ENCODE measurements at places on chromosomes 2 and 18.

DNA sequence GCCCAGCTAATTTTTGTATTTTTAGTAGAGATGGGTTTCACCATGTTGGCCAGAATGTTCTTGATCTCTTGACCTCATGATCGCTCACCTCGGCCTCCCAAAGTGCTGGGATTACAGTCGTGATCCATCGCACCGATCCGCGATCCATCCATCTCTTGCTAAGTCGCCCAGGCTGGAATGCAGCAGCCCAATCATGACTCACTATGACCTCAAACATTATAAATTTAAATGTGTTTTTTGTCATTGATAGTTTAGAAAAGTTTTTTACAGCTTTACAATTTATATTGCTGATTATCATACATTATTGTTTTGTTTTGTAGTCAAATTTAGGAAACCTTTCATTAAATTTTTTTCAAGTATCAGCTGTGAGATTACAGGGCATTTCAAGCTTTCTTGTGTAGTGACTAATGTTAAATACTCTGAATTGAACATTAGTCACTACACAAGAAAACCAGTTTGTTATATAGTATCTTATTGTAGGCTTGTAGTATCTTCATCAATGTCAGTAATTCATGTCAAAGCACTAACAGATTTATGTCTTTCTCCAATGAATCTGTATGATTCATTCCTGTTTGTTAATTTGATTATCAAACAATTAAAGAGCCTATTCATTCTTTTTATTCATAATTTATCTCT is 37.5 kb downstream of the NR4A2 start:
- DNase-seq = no peak

GRCh38 chr2:127630096-127630863 is 15.7 kb upstream of the GPR17 start:
- DNase-seq = no peak

DNA sequence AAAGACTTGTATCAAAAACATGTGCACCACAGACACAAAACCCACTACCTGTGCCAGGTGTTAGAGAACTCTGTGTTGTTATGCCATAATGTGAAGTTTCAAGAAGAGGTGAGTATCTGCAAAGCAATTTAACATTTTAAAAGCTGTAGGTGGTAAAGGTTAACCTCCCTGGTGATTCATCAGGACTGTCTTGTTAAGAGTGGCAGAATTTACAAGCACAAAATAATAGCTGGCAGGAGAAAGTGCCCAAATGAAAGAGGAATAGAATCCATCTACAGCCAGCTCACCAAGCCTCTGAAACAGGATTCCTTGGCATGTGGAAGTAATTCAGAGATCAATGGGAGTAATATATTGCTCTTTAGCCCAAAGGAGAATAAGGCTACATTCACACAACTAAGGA is 230.7 kb downstream of the AFF3 start:
- DNase-seq = no peak

DNA sequence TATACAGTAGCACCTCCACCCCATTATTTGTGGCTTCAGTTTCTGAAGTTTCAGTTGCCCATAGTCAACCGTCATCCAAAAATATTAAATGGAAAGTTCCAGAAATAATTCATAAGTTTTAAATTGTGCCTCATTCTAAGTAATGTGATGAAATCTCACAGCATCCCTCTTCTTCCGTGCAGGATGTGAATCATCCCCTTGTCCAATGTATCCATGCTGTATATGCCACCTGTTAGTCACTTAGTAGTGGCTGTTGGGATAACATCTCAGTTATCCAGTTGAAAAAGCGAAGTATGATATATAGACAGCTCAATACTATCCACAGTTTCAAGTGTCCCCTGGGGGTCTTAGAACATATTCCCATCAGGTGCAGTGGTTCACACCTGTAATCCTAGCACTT is 119.1 kb upstream of the OTX1 start:
- no peak for DNase-seq

DNA sequence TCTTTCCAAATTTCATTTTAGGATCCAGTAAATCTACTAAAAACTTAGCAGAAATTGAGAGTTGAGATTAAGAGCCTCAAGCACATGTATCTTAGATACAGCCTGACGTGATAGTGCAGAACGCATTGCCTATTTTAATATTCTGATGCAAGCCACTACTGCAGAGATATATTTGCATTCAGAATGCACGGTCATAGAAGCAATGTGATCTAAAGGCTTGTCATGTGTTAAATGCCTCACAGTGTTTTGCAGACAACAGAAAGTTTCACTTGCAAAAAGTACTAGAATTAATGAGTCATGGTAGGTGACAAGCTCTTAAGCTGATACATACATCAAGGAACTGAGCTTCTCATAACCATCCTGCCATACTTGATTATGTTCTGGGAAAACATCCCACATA is 886.7 kb upstream of the CHAC2 start:
- DNase-seq = no peak

- no peak for DNase-seq
Measured at GRCh38 chr18:4400911-4401310, 54.2 kb downstream of the DLGAP1 start.

- no peak for DNase-seq
Measured at GRCh38 chr2:48558456-48558855, 28.5 kb downstream of the STON1 start.

DNA sequence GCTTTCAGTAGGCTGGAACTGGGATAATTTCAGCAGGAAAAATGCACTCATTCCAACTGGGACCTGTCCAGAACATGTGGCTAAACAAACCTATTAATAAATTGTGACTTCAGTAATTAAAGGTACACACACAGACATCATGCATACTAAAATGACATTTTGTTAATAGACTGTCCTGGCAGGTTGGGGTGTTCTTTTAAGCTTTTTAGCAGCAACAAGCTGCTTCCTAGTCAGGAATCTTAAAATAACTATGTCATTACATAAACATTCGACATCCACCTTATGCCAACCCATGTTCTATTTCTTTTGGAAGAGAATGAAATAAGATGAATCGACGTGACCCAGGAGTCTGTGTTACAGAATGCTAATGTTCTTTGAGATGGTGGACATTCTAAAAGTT is 435.7 kb downstream of the TXNL1 start:
- no peak for DNase-seq

GRCh38 chr2:9106338-9107167 is 100.1 kb upstream of the ASAP2 start:
- no peak for DNase-seq

- DNase-seq = no peak
Measured at GRCh38 chr2:198311020-198311419, 506.6 kb downstream of the PLCL1 start.

- DNase-seq = no peak
Measured at GRCh38 chr2:23124214-23124750, 260.7 kb upstream of the KLHL29 start.

DNA sequence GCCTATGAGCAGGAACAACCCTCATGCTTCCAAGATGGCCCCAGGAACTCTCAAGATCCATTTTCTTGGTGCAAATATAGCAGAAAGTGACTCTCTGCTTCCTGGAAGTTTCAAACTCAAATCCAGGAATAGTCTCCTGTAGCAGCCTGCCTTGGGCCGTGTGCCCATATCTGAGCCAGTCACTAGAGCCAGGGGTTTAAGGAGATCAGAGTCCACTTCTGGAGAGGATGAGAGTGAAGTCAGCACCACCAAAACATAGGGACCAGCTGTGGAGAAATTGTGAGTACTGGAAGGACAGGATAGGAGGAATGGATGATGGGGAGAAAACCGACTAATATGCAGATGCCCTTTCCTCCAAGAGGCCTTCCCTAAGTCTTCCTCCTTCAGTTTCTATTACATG is 33.2 kb downstream of the PSD4 start:
- DNase-seq = no peak

DNA sequence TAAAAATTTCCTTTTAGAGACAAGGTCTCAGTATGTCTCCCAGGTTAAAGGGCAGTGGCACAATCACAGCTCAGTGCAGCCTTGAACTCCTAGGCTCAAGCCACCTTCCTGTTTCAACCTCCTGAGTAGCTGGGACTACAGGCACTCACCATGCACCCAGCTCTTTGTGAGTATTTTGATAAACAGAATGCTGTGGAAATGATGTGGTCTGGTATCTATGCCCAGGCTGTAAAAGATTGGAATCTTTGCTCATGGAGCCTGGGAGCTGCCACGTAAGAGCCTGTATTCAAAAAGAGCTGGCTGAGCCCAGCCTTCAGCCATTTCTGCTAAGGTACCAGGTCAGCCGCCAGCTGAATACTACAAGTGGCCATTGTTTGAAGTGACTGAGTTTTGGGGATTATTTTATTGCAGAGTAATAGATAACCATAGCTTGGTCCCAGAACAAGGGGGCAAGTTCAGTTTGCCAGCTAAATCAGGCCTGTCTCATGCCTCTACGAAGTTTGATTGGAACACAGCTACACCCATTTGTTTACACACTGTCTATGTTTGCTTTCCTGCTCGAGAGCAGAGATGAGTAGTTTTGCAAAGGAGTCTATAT is 21.3 kb upstream of the ARL5A start:
- DNase-seq = no peak

- no peak for DNase-seq
Measured at GRCh38 chr18:24602201-24602600, 141.8 kb downstream of the HRH4 start.

DNA sequence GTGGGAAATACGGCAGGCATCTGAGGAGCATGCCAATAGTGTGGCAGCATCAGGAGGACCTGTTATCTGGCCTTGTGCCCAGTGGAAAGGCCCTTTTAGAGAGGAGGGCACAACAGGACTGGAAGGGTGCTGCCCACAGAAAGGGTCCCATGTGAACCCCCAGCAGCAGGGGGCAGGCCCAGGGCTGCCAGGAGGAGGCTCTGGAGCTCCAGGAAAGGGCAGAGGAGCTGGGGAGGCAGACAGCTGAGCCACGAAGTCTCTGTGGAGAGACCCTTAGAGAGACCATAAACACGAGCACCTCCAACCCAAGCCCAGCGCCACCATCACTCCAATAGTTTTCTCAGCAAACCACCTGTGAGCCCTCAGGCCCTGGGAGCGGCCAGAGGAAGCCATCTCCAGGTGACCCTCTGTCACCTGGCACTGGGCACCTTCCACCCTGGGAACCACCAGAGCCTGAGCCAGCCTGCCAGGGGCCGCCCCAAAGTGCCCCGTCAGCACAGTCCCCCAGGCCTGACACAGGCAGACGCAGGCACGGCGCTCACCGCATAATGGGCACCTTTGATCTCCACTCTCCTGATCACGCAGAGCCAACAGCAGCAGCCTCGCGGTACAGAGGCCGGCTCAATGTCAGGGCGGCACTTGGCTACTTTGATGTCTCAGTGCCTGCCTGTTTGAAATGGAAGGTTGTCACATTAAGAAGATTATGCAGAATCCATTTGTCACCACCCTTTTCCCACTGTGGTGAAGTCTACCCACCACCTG is 162.5 kb upstream of the RAB6C start:
- no peak for DNase-seq
